HFF-Myc (cell line): ENCODE measurements at places on chromosomes 4 and X.

DNA sequence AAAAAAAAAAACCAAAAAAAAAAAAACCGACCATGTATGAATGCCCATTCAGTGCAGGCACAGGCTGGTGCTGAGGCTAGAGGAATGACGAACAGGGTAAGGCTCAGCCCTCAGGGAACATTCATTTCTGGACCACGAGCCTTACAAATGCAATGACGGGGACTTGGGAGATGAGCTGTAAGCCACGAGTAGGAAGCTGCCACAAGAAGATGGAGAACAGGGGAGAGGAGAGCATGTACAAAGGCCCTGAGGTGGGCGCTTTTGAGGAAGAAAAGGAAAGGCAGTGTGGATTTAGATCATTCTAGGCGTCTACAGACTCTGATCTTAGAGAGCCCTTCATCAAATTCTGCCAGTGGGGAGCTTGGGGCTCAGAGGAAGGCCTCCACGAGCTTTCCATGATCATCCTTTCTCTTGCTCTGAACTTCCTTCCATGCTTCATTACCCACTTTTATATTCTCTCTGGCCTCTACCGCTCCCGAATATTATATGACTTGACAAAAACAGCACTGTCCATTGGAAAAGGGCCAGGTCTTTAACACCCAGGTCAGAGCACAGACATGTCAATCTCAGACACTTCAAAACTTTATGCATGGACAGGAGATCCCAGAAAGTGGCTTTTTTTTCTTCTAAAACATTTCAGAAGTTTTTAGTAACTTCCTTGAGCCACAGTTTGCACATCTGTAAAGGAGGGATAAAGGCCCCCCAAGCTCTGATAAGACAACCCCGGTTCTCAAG is 3.3 kb upstream of the ZNF518B start:
- no peak for DNase-seq

DNA sequence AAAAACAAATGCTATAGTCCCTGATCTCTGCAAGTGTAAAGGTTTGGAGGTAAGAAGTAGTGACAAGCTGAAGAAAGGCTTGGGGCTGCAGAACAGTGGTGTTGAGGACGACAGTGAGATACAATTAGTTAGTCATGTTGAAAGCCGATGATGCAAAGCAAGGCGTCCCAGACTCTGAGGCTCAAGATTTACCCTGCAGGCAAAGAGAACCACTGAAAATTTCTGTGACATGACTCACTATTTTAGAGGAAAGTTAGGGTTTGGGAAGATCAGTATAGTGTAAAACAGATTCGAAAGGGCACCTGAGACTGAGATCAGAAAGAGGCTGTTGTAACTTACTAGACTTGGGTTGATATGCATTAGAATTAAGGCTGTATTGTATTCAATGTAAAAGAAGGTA is 281.3 kb upstream of the FTHL17 start:
- peak; percentile 31 for DNase-seq

GRCh38 chr4:184588893-184589292 is 60.4 kb downstream of the CASP3 start:
- DNase-seq, result no peak

- no peak for DNase-seq
These were observed 9.1 kb downstream of the WFS1 start for GRCh38 chr4:6278801-6279197.
